GM12878 (cell line): ENCODE measurements at places on chromosomes 1 and 21. TPM values are rescaled to one million over a fixed set of nuclear protein-coding genes. Genes with fewer than 3 reads are reported as not detected.

DNA sequence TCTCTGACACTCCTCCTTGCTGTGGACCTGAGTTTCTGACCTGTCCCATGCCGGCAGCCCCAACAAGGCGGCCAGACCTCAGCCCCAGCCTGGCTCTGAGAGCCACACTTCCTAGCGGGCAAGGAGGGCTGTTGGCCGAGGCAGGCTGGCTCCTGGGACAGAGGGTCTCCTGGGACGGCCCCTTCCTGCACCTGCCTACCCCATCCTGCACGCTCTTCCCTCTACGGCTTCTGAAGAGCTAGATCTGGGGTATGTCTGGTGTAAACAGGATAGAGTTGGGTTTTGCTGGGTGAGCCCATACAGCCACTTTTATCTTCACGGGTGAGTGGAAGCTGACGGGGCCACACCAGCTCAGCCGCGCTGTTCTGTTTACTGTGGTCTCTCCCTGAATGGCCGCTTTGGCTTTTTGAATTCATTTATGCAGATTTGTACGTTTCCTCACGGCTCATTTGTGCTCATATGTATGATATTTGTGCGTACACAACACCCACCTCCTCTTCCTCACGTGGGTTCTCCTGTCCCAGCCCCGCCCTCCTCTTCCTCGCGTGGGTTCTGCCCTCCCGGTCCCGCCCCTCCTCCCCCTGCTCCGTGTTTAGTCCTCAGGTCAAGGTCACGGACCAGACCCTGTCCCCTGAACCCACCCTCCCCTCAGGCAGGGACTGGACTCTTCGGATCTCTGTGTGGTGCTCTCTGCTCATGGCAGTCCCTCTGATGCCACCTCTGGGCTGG is 34.7 kb upstream of the POFUT2 start:
- no peaks in the 10 kb centered on the region for H3K36me3 ChIP-seq
- peaks cover 3% of the 10 kb centered on the region; the same call in 1 of the 2 replicates for H3K27me3 ChIP-seq
- no peak overlapping the region for H3K27ac ChIP-seq
- H3K4me1 ChIP-seq, result peaks cover 21% of the 10 kb centered on the region
- DNase-seq, result no peak

DNA sequence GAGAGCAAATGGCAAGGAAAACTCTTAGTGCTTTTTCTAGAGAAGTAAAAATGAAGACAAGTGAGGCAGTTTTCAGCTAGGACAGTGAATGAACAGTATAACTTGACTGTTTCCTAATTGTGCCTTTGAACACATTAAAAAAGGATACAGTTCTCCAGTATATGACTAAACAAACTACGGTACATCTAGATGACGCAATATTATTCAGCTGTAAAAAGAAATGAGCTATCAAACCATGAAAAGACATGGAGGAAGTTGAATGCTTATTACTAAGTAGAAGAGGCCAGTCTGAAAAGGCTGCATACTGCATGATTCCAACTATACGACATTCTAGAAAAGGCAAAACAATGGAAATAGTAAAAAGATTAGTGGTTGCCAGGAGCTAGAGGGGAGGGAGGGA is 206.3 kb downstream of the SIPA1L2 start:
- H3K4me1 ChIP-seq, result no peaks in the 10 kb centered on the region
- no peak overlapping the region for H3K27ac ChIP-seq
- H3K36me3 ChIP-seq, result no peaks in the 10 kb centered on the region
- no peaks in the 10 kb centered on the region for H3K27me3 ChIP-seq
- no peak overlapping the region for H3K4me3 ChIP-seq
- DNase-seq, result no peak

The AMY1A gene
- total RNA-seq, result not detected in 2 replicates

GRCh38 chr1:104761961-104762570 is 1012.4 kb downstream of the AMY1C start:
- no peaks in the 10 kb centered on the region for H3K36me3 ChIP-seq
- no peak overlapping the region for H3K27ac ChIP-seq
- H3K4me3 ChIP-seq, result no peak overlapping the region

GRCh38 chr1:38273196-38273804 is 226.7 kb upstream of the POU3F1 start:
- no peaks in the 10 kb centered on the region for H3K27me3 ChIP-seq
- DNase-seq, result no peak
- H3K4me1 ChIP-seq, result no peaks in the 10 kb centered on the region
- H3K27ac ChIP-seq, result no peak overlapping the region

DNA sequence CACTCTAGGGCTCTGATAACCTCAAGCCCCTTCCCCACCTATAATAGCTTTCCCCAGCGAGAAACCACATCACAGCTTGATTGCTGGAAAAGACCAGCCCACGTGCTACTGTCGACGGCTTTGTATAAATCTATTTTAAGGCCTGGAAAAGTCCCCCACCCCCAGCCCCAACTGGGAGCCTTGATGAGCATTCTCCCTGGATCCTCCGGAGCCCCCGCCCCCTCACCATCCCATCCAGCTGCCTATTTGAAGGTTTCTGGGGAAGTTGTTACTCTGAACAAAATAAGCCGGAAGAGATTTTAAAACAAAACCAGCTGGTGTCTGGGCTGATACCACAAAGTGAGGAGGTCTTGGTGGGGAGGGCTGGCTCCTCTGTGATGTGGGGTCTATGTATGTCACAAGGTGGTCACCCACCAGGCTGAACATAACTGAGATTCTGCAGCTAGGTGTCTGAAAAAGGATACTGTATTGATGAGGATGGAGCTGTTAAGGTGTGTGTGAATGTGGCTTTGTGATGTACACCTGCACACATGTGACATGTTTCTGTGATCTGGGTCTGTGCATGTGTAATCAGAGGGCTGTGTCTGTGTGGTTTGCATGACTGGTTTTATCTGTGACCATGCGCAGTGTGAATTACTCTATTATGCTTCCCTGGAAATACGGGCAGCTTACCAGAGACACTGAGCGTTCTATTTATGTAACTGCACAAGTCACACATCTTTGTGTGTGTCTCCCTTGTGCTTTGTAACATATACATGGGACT is 25.0 kb downstream of the RIMS3 start:
- no peaks in the 10 kb centered on the region for H3K4me1 ChIP-seq
- no peak overlapping the region for H3K4me3 ChIP-seq
- DNase-seq, result no peak
- H3K27ac ChIP-seq, result no peak overlapping the region

DNA sequence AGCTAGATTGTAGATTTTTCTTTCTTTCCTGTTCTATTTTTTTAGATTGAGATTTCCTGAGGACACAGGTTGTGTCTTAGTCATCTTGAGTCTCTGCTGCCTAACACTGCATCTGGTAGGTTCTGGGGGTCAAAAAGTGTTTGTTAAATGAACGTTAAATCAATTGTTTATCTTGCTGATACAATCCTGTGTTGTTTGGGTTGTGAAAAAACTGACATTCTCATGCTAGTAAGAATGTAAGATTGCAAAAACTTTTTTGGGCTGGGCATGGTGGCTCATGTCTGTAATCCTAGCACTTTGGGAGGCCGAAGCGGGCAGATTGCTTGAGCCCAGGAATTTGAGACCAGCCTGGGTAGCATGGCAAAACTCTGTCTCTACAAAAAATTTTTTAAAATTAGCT is 3.4 kb downstream of the CTSK start:
- H3K36me3 ChIP-seq, result no peaks in the 10 kb centered on the region
- no peak for DNase-seq
- no peak overlapping the region for H3K27ac ChIP-seq
- no peaks in the 10 kb centered on the region for H3K27me3 ChIP-seq
- no peaks in the 10 kb centered on the region for H3K4me1 ChIP-seq

DNA sequence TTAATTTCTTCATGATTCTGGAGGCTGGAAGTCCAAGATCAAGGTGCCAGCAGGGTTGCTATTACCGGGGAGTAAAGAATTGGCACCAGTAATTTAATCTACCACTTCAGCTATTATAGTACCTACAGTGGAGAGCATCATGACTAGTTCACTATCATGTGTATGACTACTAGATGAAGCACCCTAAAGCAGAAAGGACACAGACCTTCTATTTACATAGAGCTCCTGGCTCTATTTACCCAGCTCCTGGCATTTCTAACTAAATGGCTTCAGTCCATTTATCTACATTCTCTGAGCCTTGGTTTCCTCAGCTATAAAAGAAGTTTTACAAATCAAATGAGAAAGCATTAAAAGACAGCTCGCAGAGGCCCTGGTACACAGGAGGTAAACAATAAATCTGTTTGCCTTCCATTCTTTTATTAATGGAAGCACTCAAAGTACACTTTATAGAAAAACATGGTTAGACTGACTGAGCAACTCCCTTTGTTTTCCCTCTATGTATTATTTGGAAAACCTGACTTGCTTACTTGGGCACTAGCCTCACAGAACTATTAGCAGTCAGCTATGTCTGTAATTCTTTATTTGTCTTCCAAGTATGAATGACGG is 203.0 kb downstream of the SLC35F3 start:
- no peaks in the 10 kb centered on the region for H3K36me3 ChIP-seq
- no peak overlapping the region for H3K27ac ChIP-seq
- H3K4me1 ChIP-seq, result no peaks in the 10 kb centered on the region
- no peak for DNase-seq
- no peak overlapping the region for H3K4me3 ChIP-seq

The ERO1B gene
- 22.8 and 28.8 TPM in 2 replicates for total RNA-seq

The RNU1-3 gene
- 2,403 and 2,678 TPM in 2 replicates for total RNA-seq

The TRIM58 gene
- not detected in 2 replicates for total RNA-seq

GRCh38 chr1:153432874-153433681 is 16.8 kb downstream of the S100A7A start:
- H3K4me3 ChIP-seq, result no peak overlapping the region
- H3K36me3 ChIP-seq, result no peaks in the 10 kb centered on the region
- DNase-seq, result no peak
- H3K4me1 ChIP-seq, result no peaks in the 10 kb centered on the region
- H3K27me3 ChIP-seq, result no peaks in the 10 kb centered on the region; the same call in 1 of the 2 replicates

The CDK18 gene
- 0.64 and 0.88 TPM in 2 replicates for total RNA-seq

DNA sequence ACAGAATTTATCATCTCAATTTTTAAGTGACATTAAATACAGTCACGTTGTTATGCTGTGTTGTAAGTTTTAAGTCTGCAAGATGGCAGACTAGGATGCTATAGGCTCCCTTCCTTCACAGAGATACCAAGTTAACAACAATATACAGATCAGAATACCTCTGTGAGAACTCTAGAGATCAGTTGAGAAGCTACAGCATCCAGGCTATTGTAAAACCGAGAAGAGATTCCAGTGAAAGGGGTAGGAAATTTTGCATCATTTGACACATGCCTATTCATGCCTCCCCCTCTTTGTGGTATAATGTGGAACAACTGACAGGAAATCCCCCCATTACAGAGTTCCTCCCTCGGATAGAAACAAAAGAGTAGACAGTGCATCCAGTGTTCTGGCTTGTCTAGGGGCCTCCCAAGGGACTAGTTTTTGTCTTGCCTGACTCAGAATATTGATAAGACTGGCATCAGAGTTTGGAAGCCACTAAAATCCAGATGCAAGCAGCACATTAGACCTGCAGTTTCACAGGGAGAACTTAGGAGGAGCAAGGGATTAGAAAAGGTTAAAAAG is 80.6 kb downstream of the LBR start:
- H3K27me3 ChIP-seq, result no peaks in the 10 kb centered on the region
- DNase-seq, result peak; percentile 9
- H3K36me3 ChIP-seq, result no peaks in the 10 kb centered on the region
- no peak overlapping the region for H3K27ac ChIP-seq

The RHD gene
- 0.13 TPM in 1 of 2 replicates, not detected in the other for total RNA-seq

The PROX1 gene
- total RNA-seq, result 0.13 and 0.44 TPM in 2 replicates

The SPAG17 gene
- total RNA-seq, result not detected in 2 replicates

DNA sequence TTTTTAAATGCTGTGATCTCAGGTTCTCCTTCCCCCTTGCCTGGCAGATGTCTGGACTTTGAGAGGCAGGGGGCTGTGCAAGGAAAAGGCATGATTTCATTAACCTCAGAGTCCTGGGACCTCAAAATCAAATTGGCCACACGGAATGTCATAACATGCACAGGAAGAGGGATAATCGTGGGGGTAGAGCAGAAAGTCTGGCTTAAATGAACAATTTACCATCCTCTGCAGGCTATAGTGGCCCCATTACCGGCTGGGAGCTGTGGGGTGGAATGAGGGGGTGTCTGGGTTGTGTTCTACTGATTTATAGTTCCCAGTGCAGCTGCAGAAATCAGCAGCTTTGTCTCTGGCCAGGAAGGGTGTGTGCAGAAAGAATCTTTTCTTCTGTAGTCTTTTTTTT is 10.8 kb downstream of the OPRD1 start:
- H3K4me1 ChIP-seq, result no peaks in the 10 kb centered on the region
- no peak overlapping the region for H3K27ac ChIP-seq
- no peak overlapping the region for H3K4me3 ChIP-seq
- no peaks in the 10 kb centered on the region for H3K36me3 ChIP-seq
- H3K27me3 ChIP-seq, result no peaks in the 10 kb centered on the region

The TMCO4 gene
- total RNA-seq, result 17.8 and 19.1 TPM in 2 replicates

DNA sequence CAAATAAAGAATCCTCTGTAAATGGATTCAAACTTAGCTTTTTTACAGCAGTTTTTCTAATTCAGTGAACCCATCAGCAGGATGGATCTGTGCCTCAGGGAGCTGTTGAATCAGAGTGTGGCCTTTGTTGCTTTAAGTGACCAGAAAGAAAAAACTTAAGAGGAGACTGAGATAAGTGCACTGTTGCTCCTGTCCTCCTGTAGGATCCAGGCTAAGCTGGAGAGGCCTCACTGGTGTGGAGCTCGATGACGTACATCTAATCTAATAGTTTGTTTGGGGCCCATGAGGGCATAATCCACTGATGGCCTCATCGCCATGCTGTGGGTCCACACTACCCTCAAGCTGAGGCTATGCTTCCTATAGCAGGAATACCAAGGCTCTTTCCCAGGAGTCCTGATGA is 10.6 kb downstream of the DIP2A start:
- no peak overlapping the region for H3K27ac ChIP-seq
- DNase-seq, result no peak
- no peaks in the 10 kb centered on the region; the same call in none of the 2 replicates for H3K4me1 ChIP-seq
- H3K27me3 ChIP-seq, result no peaks in the 10 kb centered on the region

The KIAA1614 gene
- total RNA-seq, result 0.24 and 0.26 TPM in 2 replicates

The HNRNPU gene
- total RNA-seq, result 431 and 461 TPM in 2 replicates

- no peaks in the 10 kb centered on the region for H3K36me3 ChIP-seq
- H3K4me1 ChIP-seq, result no peaks in the 10 kb centered on the region
- H3K27me3 ChIP-seq, result no peaks in the 10 kb centered on the region
- no peak overlapping the region for H3K27ac ChIP-seq
Observed at GRCh38 chr1:162416909-162417308, 5.0 kb upstream of the SH2D1B start.

- DNase-seq, result no peak
- H3K27ac ChIP-seq, result peak overlapping the region; percentile 45
- no peaks in the 10 kb centered on the region for H3K27me3 ChIP-seq
- no peak overlapping the region; the same call in 1 of the 2 replicates for H3K4me3 ChIP-seq
- H3K4me1 ChIP-seq, result peaks cover 28% of the 10 kb centered on the region
- H3K36me3 ChIP-seq, result no peaks in the 10 kb centered on the region
Observed at GRCh38 chr1:198173832-198174231, 17.0 kb downstream of the NEK7 start.

The MR1 gene
- 26.3 and 29.0 TPM in 2 replicates for total RNA-seq

DNA sequence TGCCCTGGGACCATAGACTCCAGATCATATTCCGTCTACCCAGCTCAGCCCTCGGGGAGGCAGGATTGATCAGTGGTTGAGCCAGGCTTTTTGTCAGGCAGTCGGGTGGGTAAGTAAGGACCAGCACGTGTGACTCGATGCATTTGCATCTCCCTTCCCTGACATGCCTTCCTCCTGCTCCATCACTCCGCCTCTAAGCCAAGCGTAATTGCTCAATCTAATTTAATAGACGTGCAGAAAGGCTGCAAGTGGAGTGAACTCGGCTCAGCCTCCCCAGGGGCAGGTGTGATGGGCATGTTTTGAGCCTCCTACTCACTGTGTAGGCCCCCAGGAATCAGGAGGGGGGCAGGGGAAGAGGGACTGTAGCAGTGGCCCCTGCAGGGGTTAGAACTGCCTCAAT is 34.6 kb upstream of the GRIK3 start:
- peaks cover 8% of the 10 kb centered on the region for H3K27me3 ChIP-seq
- no peak overlapping the region for H3K27ac ChIP-seq
- DNase-seq, result no peak
- H3K4me1 ChIP-seq, result no peaks in the 10 kb centered on the region
- H3K36me3 ChIP-seq, result no peaks in the 10 kb centered on the region
- no peak overlapping the region for H3K4me3 ChIP-seq
